OCI-M1 (cell line): ENCODE measurements at places on chromosomes 2 and 18.

GRCh38 chr2:20972110-20972509 lies 71.8 kb downstream of the APOB start:
- DNase-seq: no peak

GRCh38 chr2:48677450-48677849 lies 59.8 kb downstream of the GTF2A1L start:
- peak; percentile 62 for DNase-seq

DNA sequence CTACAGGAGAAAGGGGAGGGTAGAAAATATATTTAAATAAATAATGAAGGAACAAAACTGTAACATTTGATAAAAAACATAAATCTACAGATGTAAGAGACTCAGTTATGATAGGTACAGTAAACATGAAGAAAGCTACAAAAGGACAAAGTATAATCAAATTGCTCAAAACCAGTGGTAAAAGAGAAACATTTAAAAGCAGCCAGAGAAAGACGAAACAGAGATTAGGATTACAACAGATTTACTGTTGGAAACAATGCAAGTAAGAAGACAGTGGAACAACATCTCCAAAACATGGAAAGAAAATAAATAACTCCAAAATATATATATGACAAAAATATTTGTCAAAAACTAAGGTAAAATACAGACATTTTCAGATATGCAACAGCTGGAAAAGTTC lies 307.7 kb upstream of the REV1 start:
- no peak for DNase-seq

DNA sequence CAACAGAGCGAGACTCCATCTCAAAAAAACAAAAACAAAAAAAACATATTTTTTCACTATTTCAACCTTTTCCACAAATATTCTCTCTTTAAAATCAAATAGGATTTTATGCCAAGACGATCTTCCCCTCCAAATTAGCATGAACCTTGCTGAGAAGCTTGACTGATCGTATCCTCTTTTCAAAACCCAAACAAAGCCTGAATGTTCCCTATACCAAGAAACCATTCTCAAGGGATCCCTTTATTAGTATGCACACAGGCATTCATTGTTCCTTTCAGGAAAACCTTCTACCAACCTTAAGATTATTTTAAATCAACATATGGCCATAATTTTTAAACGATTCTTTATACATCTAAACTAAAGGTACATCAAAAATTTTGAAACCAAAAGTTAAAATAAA lies 6.3 kb downstream of the SPIRE1 start:
- DNase-seq: no peak

GRCh38 chr2:71833855-71834560 lies 313.7 kb downstream of the CYP26B1 start:
- DNase-seq: no peak

DNA sequence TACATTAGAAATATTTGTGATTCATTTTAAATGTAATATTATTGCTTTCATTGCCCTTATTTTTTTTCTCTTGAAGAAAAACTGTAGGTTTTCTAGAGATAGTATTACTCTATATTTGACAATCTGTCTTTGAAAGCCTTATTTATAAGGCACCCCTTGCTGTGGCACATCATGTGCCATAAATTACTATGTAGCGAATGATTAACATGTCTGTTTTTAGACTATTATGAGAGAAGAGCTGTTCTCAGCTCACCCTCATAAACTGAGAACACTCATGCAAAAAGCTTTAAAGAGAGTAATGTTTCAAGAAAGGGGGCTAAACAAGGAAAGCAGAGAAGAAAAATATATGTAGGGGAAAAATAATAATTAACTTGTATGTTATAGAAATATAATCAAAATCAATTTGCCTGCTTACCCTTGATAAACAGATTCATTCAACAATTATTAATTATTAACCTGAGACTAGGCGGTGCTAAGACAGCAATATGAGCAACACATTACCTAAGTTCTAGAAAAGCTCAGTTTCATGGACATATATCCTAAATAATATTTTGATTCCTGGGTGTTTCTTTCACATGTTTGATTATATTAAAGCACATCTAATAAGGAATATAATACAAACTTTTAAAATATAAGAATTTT lies 69.0 kb downstream of the RAB3GAP1 start:
- DNase-seq: no peak

GRCh38 chr2:106530866-106531265 lies 43.7 kb downstream of the CD8B2 start:
- no peak for DNase-seq

DNA sequence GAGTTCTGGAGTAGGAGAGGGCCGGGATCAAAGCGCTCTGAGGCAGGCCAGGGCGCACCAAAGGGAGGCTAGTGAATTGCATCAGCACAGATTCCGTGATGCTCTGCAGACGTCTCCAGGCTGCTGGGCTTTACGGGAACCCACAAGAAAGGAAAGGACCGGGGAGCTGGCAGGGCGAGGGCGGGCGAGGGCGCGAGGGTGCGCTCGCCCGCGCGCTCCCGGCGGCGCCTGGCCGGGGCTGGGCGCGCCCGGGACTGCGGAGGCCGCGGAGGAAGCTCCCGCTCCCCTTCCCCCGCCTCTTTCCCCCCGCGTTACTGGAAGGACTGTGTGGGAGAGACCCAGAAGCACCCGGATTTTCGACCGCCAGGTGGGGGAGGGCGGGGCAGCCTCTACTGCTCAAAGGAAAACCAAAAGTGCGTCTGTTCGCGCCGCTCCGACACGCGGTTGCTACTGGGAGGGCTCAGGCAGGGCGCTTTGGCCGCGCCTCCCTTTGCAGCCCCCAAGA lies 2.4 kb upstream of the FOSL2 start:
- DNase-seq: peak; percentile 86

DNA sequence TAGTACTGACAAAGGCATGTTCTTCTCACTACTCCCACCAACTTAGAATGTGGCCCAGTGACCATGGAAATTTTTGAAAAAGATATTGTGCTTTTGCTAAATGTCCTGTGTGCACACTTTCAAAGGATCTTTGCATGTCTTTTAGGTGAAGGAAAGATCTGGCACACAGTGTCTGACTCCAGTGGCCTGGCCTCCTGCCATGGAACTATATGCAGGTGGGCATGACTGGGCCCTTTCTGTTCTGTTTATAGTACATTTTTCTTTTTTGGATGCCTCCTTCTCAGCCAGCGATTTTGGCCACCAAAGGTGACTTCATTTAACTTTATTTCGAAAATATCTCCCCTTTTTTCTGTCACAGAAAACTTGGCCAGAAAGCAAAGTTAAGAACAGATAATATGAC lies 999.7 kb upstream of the PIK3C3 start:
- no peak for DNase-seq

- DNase-seq: peak; percentile 88
Measured at GRCh38 chr18:2400701-2401196, 170.6 kb downstream of the METTL4 start.

DNA sequence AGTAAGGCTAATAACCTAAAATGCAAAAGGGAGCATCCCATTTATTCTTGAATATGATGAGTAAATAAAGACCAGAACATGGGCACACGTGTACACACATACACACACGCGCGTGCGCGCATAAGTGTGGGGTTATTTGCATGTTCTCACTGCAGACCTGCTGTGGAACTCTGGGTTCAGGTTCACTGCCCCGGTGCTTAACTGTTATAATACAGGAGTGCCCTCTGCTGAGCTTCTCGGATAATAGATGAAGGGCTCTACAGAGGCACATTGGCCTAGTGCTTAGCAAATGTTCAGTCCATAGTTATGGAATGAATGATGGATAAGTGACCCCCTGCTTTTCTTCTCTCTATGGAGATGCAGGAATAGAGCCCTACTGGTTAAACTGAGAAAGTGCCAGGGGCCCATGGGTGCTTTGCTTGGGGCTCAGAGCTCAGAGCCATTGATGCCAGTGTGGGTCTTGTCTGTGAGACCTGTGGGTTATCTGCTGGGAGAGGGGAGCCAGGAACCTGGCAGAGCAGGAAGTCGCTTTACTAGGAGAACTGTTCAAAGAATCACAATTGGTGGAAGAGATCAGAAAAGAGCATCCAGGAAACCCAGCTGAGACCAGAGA lies 3.6 kb upstream of the ARL4C start:
- peak; percentile 26 for DNase-seq

- DNase-seq: peak; percentile 14
Measured at GRCh38 chr2:98547092-98547790, 61.1 kb downstream of the COA5 start.

- DNase-seq: no peak
Measured at GRCh38 chr2:20884829-20885228, 61.9 kb upstream of the LDAH start.

GRCh38 chr2:128062571-128062970 lies 28.4 kb upstream of the UGGT1 start:
- DNase-seq: no peak

GRCh38 chr18:44098551-44099098 lies 582.1 kb upstream of the SETBP1 start:
- DNase-seq: peak; percentile 84

DNA sequence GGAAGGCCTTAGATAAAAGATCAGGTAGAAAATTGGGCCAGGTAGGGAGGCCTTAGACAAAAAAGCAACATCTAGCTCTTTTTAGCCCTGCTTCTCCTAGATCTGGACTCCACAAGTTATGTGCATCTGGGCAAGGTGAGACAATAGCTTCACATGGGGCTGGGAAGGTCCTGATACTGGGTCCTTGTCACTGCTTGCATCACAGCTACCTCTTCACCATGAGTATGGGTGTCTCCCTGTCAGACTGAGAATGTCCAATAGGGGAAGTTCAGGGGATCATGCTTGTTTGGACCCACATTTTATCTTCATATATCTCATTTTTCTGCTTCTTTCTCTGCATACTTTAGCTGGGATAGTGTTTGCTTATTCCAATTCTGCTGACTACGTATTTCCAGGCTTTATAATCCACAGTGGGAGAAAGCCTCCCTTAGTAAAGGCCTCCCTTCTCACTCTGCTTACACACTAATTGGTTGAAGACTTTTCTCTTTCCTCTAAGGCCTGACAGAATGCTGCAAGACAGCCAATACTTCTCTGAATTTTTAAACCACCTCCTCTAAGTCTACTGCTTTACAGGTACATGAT lies 189.6 kb downstream of the CYRIA start:
- no peak for DNase-seq

- DNase-seq: no peak
Measured at GRCh38 chr2:167335541-167335992, 447.3 kb downstream of the XIRP2 start.

- DNase-seq: no peak
Measured at GRCh38 chr2:152603166-152603565, 114.1 kb downstream of the PRPF40A start.

DNA sequence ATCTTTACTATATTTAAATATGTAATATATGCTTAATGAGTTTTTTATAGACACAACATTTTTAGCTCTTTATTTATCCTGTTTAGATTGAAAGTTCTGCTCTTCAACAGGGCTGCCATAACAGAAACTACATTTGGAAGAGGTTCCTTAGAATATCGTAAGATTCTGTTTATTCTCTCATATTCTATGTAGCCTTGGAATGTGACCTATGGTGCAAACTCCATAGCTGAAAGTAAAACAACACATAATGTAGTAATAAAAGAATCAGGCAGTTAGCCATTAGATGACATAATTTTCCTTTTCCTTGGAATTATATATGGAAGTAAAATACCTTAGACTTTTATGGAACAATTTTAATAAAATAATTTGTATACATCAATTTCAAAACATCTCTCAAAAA lies 91.3 kb downstream of the ZNF804A start:
- DNase-seq: no peak

DNA sequence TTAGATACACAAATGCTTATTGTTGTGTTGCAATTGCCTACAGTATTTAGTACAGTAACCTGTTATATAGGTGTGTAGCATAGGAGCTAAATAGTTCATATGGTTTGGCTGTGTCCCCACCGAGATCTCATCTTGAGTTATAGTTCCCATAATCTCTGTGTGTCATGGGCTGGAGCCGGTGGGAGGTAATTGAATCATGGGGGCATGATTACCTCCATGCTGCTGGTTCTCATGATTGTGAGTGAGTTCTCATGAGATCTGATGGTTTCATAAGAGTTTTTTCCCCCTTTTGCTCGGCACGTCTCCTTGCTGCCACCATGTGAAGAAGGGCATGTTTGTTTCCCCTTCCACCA lies 190.5 kb upstream of the SESTD1 start:
- no peak for DNase-seq

- peak; percentile 44 for DNase-seq
Measured at GRCh38 chr2:55901322-55901721, 22.3 kb downstream of the EFEMP1 start.

DNA sequence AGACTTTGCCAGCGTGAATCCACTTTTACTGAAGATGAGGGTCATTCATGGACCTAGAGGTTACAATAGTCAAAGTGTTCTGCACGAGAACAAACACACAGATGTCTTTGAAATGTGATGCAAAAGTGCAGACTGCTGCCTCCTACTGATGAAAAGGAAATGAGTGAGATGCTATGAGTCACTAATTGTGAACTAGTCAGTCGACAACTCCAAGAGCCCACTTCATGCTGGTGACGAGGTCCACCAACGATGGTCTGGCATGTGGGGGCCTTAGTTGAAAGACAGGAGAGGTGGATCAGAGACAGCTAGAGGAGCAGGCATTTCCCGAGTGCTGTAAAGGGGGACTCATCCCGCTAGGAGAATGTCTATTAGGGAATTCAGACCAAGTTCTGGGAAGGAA lies 17.1 kb upstream of the ZNF236 start:
- DNase-seq: peak; percentile 28

DNA sequence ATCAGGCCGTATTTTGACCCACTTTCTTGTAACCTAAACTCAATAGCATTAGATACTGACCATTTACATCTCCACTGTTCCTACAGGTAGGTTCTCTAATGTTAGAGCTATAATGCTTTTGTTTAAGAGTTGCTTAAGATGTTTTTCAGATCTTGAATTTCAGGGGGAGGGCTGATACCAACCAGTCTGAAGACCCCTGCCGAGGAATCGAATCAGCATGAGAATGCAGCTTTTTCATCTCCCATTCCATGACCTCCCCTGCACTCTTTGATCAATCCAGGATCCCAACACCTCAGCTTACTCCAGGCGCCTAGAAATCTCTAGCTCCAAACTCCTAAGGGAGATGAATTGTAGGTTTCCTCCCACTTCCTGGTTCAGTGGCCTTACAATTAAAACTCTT lies 120.5 kb upstream of the MC4R start:
- no peak for DNase-seq

DNA sequence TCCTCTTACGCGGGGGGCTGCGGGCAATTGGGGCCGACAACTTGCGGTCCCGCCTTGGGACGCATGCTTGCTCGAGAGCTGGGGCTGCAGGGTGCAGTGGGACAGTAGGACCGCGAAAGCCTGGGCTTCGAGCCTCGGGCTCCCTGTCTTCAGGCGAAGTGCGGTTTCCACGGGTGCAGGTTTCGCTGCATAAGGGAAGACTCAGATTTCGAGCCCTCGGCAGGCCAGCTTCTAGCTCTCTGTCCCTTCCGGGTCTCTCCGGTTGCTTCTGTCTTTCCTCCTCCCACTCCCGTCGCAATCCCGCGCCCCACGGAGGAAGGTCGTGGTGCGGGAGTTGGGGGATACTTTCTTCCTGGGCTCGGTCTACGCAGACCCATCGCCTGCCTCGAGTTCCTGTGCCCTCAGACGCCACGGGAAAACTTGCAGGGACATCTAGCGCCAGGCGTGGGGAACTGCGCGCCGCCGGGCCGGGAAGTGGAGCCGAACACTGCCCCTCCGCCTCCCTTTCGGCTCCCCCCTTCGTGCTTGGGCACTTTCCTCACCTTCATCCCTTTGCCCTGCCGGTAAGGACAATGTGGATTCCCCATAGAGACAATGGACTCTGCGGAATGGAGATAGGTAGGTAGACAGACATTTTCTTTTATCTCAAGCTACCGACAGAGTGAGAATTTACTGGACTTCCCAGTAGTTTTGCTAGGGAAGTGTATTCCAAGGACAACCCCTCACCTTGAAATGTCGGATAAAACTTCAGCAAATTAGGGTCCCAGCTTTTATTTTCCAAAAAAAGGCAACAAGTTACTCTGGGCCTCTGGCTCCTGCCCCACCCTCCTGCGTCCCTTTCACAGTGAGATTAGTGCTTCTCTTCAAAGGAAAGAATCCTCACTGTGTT lies 4.2 kb upstream of the HOXD13 start:
- DNase-seq: peak; percentile 78
